Activated CD8-positive, alpha-beta memory T cell treated with anti-CD3 and anti-CD28 coated beads, Interleukin-2, amount 50 U/mL, for 48 hours (primary cell): ENCODE measurements at places on chromosomes 6 and 20.

GRCh38 chr6:145531822-145532221 lies 203.5 kb downstream of the EPM2A start:
- no peak for DNase-seq

- no peak for DNase-seq
Measured at GRCh38 chr6:151350442-151351145, 40.8 kb downstream of the ZBTB2 start.

DNA sequence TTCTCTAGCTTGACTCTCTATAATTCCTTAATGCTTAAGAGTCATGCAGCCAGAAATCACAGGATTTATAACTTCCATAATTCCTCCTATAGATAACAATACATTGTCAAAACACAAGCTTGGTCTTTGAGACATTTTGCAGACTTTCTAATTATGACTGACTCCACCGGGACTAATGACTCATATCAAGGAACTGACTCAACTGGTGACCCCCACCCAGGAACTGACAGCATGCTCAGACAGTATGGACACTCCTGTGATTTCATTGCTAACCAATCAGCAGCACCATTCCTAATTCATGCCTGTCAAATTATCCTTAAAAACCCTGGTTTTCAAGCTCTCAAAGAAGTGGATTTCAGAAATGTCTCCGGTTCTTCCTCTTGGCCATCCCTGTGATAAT lies 670.5 kb upstream of the IMPG1 start:
- DNase-seq, result no peak

DNA sequence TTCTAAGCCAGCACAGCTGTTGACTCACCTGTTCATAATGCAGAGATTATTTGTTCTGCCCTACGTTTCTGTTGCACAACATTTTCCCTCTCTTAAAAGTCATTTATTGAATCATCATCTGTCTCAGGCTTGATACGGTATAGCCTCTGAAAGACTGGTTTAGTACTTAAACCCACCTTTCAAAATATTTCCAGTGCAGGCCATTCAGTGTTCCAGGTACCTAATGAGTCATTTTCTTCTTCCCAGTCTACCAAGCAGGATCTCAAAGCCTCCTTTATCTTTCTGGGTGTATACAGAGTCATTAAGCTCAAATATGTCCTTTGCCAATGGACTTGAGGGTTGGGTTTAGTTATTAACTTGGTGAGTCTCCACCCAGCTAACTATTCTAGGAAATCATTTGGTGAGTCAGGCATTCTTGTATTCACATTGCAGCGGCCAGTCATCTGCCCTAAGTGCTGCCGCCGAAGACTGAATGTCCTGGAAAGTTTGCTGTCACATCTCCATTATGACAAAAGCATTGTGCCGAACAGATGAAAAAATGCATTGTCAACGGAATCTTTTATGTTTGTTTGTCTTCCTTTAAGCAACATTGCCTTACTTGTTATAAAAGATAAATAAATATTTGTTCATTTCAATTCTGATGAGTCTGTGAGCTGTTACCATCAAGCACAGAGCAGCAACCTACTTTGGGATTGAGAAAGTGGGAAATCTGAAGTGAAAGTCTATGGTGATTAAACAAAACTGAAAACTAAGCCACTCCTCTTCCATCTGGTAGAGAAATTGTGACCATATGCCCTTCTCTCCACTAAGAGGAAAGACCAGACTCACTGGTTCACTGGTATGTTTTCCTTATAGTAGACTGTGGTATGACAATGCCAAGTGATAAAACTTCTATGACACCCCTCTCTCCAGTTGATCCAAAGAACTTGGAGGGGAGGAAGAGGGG lies 14.3 kb upstream of the FAM135A start:
- no peak for DNase-seq

- no peak for DNase-seq
Measured at GRCh38 chr6:8105791-8106190, 3.4 kb upstream of the EEF1E1 start.

GRCh38 chr20:50110141-50111047 lies 2.6 kb downstream of the UBE2V1 start:
- peak; percentile 69 for DNase-seq

DNA sequence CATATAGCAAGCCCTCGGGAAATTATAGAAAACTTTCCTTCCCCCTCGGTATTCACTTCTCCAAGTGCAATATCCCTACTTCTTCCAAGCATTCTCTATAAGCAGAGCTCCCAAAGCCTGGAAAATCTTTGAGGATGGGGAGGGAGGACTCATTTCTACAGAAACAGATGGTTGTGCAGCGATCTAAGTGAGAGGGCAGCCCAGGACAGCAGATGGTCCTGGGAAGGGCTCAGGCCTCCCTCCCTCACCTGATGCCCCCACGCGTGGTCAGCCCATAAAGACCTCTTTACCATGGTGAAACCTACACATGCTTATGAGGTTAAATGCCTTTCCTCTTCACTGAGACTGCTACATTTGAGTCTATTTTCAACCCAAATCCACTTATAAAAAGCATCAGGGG lies 319.6 kb upstream of the QKI start:
- no peak for DNase-seq

GRCh38 chr6:123769431-123769830 lies 34.2 kb upstream of the NKAIN2 start:
- no peak for DNase-seq

DNA sequence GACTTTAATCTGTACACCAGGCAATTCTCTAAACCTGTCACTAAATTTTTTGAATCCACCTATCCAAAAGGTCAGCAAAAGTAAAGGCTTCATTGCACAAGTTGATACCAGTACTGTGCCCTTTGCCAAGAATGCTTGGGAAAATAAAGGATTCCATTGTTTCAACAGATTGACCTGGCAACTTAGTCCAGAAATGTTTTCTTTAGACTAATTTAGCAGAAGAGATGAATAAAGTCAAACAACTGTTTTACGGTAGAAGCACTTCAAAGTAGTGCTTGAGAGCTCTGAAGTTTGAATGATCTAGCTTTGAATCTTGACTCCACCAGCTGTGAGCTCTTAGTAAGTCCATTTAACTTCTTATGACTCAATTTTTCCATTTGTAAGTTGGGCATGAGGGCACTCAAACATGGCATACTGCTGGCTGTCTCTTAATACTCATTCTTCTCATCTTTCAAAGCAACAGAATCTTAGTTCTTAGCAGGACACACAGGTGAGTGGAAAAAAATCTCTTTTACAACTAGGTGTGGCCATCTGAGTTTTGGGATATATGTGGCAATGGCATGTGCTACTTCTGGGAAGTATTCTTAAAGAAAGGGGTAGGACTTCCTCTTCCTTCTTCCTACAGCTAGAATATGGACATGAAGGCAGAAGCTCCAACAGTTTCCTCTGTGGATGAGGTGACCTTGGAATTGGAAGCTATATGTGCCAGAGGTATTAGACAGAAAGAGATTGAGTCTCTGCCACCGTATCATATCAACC lies 55.9 kb upstream of the LOC128125822 start:
- no peak for DNase-seq

GRCh38 chr20:8581446-8582183 lies 449.5 kb downstream of the PLCB1 start:
- no peak for DNase-seq

GRCh38 chr6:90978046-90978445 lies 391.2 kb upstream of the MAP3K7 start:
- DNase-seq, result no peak

DNA sequence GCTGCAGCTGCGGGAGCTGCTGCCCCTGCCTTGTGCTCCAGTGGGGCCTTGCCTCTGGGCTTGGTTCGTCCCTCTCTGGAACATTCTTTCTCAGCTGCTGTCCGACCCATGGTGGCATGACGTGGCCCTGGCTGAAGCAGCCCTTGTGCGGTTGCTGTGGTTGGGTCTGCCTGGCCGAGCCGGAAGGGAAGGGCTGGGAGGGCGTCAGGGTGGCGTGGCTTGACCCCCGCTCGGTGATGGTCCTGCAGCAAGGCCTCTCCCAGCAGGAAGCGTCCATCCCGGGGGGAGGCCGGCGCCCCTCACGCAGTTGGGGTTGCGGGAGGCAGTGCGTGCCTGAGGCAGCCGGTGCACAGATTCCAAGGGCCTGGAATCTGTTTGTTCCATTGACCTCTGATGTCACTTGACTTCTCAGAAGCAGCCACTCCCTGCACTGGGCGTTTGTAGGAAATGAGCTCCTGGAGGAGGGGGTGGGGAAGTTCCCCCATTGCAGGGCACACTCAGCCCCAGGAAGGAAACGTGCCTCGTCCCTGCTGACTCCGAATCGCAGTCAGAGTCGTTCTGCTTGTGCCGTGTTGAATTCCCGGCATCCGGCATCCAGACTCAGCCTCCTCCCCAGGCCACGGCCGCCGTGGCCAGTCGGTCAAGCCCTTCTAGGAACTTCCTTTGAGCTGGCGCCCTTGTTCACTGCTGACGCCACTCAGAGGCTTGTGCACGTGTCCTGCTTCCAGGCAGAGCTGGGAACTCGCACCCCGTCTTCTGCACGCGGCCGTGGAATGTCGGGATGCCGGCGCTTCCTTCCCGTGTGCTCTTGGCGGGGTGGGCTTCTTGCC lies 9.7 kb upstream of the TNFRSF6B start:
- DNase-seq, result no peak

DNA sequence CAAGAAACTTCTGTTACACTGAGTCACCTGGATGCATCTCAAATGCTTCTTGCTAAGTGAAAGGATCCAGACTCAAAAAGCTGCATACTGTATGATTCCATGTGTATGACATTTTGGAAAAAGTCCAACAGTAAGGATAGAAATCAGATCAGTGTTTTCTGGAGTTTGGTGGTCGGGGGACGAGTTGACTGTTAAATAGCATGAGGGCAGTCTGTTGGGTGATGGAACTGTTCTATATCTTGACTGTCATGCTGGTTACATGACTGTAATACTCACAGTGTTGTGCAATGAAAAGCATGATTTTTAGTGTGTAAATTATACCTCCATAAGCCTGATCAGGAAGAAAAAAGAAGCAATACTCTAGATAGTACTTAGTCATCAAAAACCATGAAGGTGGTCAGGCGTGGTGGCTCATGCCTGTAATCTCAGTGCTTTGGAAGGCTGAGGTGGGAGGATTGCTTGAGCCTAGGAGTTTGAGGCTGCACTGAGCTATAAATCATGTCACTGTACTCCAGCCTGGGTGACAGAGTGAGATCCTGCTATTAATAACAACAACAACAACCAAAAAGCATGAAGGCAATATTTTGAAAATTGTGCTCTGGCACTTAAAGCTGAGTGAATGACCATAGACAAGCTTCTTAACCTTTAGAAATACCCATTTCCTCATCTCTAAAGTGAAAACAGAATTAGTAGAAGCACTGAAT lies 30.5 kb upstream of the SASH1 start:
- no peak for DNase-seq

DNA sequence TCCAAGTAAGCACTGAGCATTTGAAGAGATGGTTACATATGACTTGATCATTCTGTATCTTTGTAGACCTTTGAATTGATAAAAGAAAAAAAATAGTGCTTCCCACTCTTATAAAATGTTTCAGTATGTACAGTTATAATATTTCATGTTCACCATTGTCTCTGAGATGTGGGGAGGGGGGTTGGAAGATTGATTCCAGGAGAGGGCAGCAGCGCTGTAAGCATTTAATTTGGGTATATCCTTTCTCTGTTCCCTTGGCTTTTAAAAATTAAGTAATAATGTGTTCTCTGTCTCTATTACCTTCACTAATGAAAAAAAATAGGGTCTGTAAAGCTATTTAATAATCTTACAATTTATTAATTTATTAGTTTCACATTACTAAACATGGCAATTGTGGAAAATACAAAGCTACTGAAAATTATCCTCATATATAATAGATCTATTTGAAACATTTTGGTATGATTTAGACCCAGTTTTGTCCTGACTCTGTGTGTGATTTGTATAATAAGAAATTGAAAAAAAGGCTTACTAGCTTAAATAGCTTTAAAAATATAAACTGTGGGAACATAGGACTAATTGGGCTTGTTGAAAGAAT lies 341.2 kb downstream of the CDKAL1 start:
- DNase-seq, result no peak

- DNase-seq, result no peak
Measured at GRCh38 chr6:156102129-156102528, 646.5 kb upstream of the NOX3 start.

DNA sequence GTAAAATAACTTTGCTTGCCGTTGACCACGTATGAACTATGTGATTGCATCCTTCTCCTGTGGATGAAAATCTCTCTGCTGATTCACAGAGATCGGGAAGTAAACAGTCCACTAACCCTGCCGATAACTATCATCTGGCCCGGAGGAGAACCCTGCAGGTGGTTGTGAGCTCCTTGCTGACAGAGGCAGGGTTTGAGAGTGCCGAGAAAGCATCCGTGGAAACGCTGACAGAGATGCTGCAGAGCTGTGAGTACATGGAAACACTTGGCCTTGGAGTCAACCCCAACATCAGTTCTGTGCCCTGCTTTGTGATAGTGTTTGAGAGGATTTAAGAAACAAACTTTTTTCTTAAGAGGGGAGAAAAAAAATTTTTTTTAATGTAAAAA lies 937 bp downstream of the TAF8 start:
- no peak for DNase-seq

- DNase-seq, result no peak
Measured at GRCh38 chr6:20866935-20867703, 332.9 kb downstream of the CDKAL1 start.

GRCh38 chr6:11669696-11670095 lies 108.9 kb downstream of the ADTRP start:
- no peak for DNase-seq

- no peak for DNase-seq
Measured at GRCh38 chr6:146650799-146651481, 52.2 kb downstream of the ADGB start.
